ENCODE measurements at places on chromosomes 11 and 22.

GRCh38 chr11:23974051-23974450 lies 522.8 kb upstream of the LUZP2 start:
- DNase-seq: no peak

DNA sequence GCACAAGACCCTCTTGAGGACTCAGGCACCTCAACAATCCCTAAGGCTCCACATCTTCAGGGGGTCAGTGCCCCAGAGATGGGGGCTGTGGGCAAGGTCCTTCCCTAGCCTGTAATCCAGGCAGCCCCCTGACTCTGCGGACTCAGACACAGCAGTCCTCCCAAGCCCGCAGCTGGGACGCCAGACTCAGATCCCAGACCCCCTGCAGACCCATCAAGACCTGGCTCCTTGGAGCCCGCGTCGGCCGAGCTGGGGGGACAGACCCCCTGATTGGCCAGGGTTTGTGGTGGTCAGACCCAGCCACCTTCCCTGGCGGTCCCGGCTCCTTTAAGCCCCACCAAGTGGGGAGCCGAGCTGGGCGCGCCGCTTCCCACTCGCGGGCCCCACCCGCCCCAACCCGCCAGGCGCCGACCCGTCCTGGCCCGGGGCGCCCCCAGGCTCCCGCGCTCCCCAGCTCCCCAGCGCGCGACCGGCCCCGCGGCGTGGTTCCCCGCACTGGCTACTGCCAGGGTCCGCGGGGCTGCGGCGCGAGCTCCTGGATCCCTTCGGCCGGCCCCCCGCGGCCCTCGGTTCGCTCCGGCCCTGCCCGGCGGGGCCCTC lies 458 bp downstream of the OSBPL5 start:
- no peak for DNase-seq

DNA sequence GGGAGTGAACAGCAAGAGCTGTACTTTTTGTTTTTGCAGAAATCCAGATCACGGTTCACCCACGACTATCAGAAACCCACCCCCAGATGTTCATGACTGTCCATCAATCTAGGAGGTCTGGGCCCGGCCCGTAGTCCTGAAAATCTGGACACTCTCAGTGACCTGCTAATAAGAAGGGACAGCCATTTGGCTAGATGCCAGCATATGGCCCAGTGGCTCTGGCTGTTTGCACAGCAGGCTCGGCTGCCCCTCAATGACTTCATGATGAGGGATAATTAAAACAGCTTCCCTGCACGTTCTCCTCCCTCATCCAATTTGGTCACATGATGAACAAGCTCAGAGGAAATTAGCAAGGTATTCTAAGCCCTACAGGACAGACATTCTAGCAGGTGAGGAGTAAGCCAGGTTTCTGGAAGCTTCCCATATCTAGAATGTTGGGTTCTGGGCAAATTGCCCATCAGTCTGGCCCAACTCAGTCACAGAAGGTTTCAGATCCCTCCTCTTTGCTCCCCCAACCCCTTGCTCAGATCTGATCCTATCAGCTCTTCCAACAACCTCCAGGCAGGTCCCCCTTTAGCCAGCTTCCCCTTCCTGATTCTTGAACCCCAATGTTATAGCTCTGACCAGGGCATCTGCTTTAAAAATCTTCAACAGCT lies 397.3 kb downstream of the SHANK2 start:
- DNase-seq: peak; percentile 28

DNA sequence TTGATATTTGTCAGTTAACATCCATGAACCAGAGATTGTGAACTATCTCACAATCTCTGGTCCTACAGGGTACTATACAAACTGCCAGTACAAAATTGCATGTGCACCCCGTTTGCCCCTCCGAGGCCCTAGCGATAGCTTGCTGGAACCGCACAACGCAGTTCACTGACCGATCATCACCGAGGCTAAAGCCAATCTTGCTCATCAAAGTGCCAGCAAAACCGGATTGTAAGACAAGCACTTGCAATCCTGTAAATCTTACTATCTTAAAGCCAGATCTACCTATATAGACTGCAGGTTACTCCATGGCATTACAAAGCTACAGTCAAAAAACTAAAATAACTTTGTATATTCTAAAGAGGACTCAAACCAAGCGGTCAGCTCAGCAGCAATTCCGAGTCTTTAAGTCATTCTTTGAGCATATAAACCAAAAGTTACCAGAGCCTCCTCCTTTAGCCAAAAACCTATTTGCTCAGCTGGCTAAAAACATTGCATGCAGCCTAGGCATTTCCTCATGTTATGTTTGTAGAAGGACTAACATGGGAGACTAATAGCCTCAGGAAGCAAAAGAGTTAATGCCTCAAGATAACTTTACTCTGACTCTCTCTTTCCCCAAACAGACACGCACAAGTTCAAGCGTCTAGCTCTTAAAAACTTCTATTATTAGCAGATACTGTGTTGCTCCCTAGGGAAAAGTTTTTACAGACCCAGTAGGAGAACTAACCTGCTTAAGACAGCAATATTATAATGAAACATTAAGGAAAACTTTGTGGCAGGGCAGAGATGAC lies 30.7 kb upstream of the CPT1A start:
- no peak for DNase-seq

DNA sequence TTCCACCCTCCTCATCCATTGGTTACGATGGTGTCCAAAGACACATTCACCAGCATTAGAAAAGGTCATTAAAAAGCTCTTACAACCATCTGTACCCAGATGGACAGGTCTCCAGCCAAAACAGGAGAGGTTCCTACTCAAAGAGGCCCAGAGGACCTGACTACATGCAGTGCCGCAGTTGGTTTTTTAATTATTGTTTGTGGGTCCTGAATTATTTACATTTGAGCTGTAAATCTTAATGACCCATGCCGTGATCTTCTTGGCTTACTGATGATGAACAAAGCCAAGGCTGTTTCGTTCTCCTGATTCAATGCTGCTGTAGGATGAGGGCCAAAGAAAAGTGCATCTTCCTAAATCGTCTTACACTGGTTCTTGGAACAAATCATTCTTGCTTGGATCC lies 83.7 kb downstream of the CADM1 start:
- DNase-seq: no peak

- DNase-seq: peak; percentile 70
Observed at GRCh38 chr11:66744485-66745355, 15.7 kb upstream of the SPTBN2 start.

GRCh38 chr22:33851240-33851639 lies 69.0 kb downstream of the LARGE1 start:
- no peak for DNase-seq

DNA sequence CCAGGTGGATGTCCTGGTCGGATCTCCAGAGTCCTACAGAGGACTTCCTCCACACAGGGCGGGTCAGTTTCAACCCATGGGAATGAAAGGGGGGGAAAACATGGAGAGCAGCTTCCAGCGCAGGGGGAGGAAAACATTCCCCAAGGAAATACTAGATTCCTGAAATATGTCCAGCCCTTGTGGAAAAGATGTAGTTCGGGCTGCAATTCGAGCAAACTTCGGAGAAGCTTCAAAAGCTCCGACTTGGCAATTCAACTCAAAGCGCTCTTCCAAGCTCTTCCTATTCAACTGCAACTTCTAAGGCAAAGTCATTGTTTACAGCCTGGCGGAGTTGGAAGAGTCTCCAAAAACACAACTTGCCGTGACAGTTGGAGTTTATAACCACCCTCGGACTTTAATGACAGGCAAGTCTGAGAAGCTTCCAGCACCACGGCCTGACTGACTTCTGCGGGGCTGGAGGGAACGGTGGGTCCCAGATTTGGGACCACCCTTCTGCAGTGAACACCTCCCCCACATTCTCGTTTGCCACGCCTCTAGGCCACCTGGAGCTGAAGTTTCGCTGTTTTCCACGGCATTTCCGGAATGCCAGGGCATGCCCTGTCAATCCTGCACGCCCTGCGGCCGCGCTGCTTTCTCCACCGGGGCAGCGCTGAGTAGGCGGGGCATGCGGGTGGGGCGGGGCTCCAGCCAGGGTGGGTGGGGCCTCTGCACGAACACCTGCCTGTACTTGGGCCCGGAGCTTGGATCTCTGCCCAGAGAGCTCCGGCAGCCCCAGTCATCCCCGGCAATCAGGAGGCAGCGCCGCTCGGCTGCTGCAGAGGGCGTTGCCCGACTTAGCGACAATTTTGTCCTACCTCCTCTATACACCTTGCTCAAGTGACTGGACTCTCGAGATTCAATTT lies 49.0 kb upstream of the BIRC3 start:
- DNase-seq: no peak

GRCh38 chr11:12979928-12980689 lies 29.0 kb upstream of the RASSF10 start:
- peak; percentile 56 for DNase-seq

GRCh38 chr11:11324090-11324489 lies 29.0 kb downstream of the CSNK2A3 start:
- no peak for DNase-seq

GRCh38 chr11:104772806-104773241 lies 125.4 kb downstream of the CASP12 start:
- DNase-seq: no peak

GRCh38 chr11:31714840-31715239 lies 96.3 kb downstream of the PAX6 start:
- no peak for DNase-seq

GRCh38 chr22:49247194-49247924 lies 580.3 kb downstream of the BRD1 start:
- DNase-seq: no peak

- DNase-seq: no peak
Observed at GRCh38 chr11:12968101-12968500, 41.0 kb upstream of the RASSF10 start.

- no peak for DNase-seq
Observed at GRCh38 chr11:1469287-1469910, 17.2 kb downstream of the MOB2 start.

- no peak for DNase-seq
Observed at GRCh38 chr22:33303099-33303498, 244.9 kb upstream of the SYN3 start.

- no peak for DNase-seq
Observed at GRCh38 chr11:103901656-103902055, 134.8 kb upstream of the DDI1 start.

GRCh38 chr22:26570115-26570514 lies 19.8 kb downstream of the TPST2 start:
- DNase-seq: no peak

DNA sequence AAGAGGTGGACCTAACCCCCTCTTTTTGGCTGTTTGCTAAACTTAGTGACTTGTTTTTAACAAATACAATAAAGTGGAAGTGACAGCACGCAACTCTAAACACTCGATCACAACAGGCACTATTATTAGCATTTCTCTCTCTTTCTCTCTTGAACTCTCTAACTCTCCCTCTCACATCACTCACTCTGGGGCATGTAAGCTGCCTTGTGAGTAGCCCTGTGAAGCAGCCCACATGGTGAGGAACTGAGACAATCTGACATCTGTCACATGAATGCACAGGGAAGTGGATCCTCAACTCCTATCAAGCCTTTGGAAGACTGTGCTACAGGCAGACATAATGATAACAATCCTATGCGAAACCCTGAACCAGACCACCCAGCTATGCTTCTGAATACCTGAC lies 609.0 kb upstream of the CNTN5 start:
- DNase-seq: no peak

GRCh38 chr22:27401321-27401720 lies 400.2 kb downstream of the MN1 start:
- DNase-seq: no peak

DNA sequence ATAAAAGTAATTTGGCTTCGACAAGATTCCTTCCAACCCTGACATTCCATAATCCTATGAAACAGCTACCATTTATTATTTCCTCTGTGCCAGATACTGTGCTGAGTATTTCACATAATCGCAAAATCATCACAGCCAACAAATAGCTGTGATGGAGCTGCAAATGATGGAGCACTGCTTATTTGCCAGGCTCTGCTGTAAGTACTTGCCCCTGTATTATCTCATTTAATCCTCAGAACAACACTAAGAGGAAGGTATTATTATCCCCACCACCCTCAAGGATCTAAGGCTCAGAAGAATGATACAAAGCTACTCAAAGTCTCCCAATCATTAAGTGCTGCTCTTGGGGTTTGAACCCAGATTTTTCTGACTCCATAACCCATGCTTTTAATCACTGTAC lies 145.5 kb downstream of the CCDC34 start:
- no peak for DNase-seq

GRCh38 chr11:118054712-118055640 lies 21.9 kb upstream of the TMPRSS4 start:
- DNase-seq: no peak

DNA sequence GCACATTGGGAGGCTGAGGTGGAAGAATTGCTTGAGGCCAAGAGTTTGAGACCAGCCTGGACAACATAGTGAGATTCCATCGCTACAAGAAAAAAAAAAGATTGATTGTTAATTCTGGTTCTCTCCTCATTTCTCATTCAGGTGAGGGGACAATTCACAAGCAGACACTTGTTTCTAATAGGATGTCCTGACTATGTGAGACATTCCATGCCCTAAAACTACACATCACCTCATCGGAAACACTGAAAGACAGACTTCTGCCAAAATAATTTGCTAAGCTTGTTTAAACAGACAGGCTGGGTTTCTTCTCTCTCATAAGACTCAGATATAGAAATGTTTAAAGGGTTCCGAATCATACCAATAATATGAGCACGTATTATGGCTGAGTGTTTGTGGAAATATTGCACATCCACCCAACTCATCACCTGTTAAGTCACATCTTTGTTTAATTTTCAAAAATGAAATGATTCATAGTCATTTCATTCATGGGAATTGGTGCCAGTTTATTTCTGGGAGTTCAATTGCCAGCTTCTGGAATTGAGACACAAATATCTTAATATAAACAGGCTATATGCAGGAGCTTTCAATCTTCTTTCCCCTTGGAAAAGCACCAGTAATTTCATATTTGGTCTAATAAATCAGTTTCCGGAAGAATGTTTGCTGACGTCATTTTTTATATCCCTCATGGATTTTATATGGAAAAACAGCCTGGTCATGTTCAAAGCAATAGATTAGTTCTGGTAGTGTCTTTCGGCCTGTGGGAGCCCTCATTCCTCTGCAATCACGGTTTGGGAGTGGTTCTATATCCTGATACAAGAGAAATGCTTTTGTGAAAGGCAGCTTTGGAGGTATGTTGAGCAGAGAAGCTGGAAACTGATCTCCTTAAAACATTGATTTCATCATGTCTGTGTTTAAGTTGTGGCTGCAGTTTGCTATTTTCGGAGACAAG lies 87.0 kb downstream of the BDNF start:
- DNase-seq: no peak

DNA sequence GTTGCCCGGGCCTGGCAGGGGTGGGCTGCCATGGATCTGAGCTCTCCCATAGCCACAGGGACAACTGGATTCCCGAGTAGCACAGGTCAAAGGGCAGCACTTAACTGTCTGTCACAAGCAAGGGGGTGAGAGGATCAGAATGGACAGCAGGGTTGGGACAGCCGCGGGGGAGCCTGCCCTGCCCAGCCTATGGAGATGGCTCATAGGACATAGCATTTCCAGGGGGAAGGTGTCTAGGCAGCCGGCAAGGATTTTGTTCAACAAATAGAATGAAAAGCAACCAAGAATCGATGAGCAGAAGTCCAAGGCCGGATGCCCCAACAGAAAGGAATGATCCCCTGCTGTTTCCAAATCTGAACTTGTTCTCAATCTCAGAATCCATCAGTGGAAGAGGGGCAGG lies 92.9 kb downstream of the RPS6KA4 start:
- DNase-seq: no peak

- DNase-seq: no peak
Observed at GRCh38 chr11:69101115-69101791, 52.5 kb downstream of the TPCN2 start.

GRCh38 chr11:111305162-111305802 lies 6.9 kb downstream of the POU2AF3 start:
- DNase-seq: no peak
